ENCODE measurements at places on chromosomes 1 and 21.
A peak's percentile ranks its signal among the peaks of the same experiment; 100 is the strongest.

- H3K4me1 ChIP-seq: no peaks in the 10 kb centered on the region
- H3K4me3 ChIP-seq: no peak overlapping the region
- H3K36me3 ChIP-seq: no peaks in the 10 kb centered on the region
Measured at GRCh38 chr1:10835421-10835820, 39.0 kb upstream of the CASZ1 start.

DNA sequence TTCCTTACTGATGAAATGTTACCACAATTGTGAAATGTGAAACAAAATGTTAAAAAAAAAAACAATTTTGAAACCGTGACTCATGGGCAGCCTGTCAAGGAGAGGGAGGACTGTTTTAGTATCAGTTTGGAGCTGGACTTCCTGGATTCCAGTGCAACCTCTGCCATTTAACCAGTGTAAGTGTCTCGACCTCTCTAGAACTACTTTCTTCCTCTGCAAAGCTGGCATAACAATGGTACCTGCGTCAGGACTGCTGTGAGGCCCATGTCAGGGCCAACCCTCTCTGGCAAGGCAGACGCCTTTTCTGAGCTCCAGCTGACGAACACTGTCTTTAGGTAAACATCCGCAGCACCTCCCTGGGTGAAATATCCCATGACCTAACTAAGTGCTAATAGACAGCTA is 20.9 kb downstream of the URB1 start:
- peaks cover 93% of the 10 kb centered on the region for H3K36me3 ChIP-seq
- H3K4me1 ChIP-seq: no peaks in the 10 kb centered on the region
- no peak overlapping the region for H3K4me3 ChIP-seq
- peak overlapping the region; percentile 45 for H3K27ac ChIP-seq

GRCh38 chr1:2208309-2209239 is 14.0 kb upstream of the FAAP20 start:
- no peaks in the 10 kb centered on the region for H3K36me3 ChIP-seq
- peak overlapping the region; percentile 85 for H3K27ac ChIP-seq
- no peaks in the 10 kb centered on the region for H3K27me3 ChIP-seq
- peaks cover 78% of the 10 kb centered on the region for H3K4me1 ChIP-seq

- H3K4me1 ChIP-seq: peaks cover 3% of the 10 kb centered on the region
- no peak overlapping the region for H3K4me3 ChIP-seq
- no peak for DNase-seq
Measured at GRCh38 chr1:182570611-182570970, 18.5 kb downstream of the RNASEL start.

DNA sequence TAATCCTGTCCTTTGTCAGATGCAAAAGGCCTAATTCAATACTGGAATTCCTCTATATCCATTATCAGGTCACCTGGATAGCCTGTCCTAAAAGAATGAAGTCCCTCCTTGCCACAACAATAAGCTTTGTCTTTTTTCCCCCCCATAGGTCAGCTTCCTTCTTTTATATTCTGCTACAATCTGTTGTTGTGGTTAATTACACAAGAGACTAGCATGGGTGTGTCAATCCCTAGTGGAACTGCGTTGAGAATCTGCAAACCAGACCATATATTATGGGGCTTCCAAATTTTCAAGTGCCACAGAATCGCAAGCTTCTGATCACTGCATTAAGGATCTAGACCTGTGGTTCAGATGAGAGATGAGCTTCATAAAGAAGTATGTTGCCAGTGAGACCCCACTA is 349.6 kb downstream of the SMYD3 start:
- H3K27me3 ChIP-seq: no peaks in the 10 kb centered on the region
- no peak for DNase-seq
- peaks cover 25% of the 10 kb centered on the region for H3K4me1 ChIP-seq

DNA sequence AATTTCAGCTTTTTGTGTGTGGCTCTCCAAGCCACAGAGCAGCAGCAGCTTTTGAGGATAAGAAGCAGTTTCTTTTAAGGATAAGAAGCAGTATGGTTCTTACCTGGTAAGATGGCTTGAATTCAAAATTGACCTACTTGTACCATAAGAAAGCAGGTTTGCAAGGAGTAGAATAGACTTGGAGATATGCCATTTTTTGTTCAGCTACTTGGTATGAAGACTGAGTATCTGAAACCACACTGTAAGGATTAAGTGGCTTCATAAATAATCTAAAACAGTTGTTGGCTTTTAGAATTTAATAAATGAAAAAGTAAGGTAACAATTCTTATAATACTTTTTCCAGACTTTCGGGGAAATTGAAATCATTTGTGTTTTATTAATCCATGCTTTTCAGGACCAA is 74.2 kb downstream of the ATF6 start:
- H3K27ac ChIP-seq: no peak overlapping the region

GRCh38 chr1:18328803-18329202 is 151.9 kb upstream of the KLHDC7A start:
- H3K27me3 ChIP-seq: peaks cover 22% of the 10 kb centered on the region
- no peaks in the 10 kb centered on the region for H3K4me1 ChIP-seq
- H3K27ac ChIP-seq: no peak overlapping the region
- H3K4me3 ChIP-seq: no peak overlapping the region

DNA sequence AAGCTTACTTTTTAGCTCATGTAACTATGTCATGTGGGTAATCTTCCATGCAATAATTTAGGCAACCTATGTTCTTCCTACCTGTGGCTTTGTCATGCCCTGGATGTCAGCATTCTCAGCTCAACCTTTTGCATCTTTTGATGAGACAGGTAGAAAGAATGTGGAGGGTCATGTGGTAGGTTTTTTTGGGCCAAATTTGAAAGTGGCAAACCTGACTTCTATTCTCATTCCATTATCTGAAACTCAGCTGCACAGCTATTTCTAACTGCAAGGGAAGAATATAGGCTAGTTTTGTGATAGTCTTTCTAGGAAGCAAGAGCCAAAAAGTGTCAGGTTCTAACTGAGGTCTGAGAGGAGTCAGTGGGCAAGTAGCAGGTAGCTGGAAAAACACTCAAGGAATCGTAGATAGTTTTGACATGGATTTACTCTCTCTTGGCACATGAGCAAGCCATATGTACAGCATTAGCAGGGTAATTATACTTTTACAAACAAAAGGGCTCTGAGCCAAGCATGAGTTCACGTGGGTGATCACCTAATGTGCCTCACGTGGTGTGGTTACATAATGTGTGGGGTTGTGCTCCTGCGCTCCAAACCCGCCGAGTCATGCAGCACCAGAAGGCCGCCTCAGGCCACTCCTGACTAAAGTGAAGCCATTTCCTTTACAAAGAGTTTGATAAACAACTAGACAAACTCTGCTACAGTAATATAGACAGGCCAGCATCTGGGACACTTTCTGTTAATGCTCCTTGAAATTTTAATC is 1013.8 kb downstream of the PLA2G4A start:
- H3K4me1 ChIP-seq: no peaks in the 10 kb centered on the region
- no peaks in the 10 kb centered on the region for H3K36me3 ChIP-seq
- no peaks in the 10 kb centered on the region for H3K27me3 ChIP-seq
- no peak overlapping the region for H3K27ac ChIP-seq
- peak; percentile 5 for DNase-seq

- peaks cover 3% of the 10 kb centered on the region for H3K4me1 ChIP-seq
- no peak for DNase-seq
- no peaks in the 10 kb centered on the region for H3K27me3 ChIP-seq
- no peak overlapping the region for H3K27ac ChIP-seq
- H3K36me3 ChIP-seq: no peaks in the 10 kb centered on the region
Measured at GRCh38 chr1:89898695-89899470, 78.1 kb downstream of the LRRC8D start.

- H3K36me3 ChIP-seq: no peaks in the 10 kb centered on the region
- no peaks in the 10 kb centered on the region for H3K27me3 ChIP-seq
- H3K4me1 ChIP-seq: no peaks in the 10 kb centered on the region
- H3K4me3 ChIP-seq: no peak overlapping the region
Measured at GRCh38 chr1:69438056-69438795, 129.5 kb upstream of the LRRC7 start.

- H3K4me3 ChIP-seq: no peak overlapping the region
- peaks cover 16% of the 10 kb centered on the region for H3K27me3 ChIP-seq
- H3K27ac ChIP-seq: no peak overlapping the region
- H3K4me1 ChIP-seq: peaks cover 9% of the 10 kb centered on the region
- no peak for DNase-seq
Measured at GRCh38 chr21:45261093-45261492, 26.6 kb downstream of the POFUT2 start.

DNA sequence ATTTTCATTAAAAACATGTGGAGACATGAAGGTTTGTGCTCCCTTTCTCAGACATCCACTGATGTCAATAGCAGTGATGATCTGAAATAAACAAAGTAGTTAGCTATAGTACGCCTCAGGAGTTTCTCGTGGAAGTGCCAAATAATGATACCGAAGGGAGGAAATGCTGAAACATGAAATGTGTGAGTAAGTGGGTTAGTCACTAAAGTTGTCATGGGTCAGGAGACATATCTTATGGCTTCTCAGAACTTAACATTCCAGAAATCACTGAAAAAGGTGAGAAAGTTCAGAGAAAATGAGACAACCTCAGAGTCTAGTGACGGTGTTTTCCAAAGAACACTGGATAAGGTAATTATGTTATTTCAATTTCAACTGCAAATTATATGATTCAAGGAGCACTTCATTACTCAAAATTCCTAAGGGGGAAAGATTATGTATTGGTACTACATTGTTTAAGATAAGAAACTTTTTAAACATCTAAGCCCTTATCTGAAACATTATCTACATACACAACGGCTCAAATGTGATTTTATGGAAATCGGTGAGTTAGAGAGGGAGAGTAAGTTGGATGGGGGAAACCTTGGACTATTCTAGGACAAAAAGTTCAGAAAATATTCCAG is 20.6 kb downstream of the NIBAN1 start:
- no peak for DNase-seq
- H3K27ac ChIP-seq: peak overlapping the region; percentile 77
- no peaks in the 10 kb centered on the region for H3K36me3 ChIP-seq

GRCh38 chr1:119799599-119800177 is 11.6 kb downstream of the REG4 start:
- no peaks in the 10 kb centered on the region for H3K36me3 ChIP-seq
- H3K27ac ChIP-seq: no peak overlapping the region
- DNase-seq: no peak
- H3K4me3 ChIP-seq: no peak overlapping the region

GRCh38 chr1:16198444-16199156 is 13.9 kb downstream of the ARHGEF19 start:
- no peaks in the 10 kb centered on the region for H3K27me3 ChIP-seq
- no peak for DNase-seq
- no peaks in the 10 kb centered on the region for H3K4me1 ChIP-seq
- no peaks in the 10 kb centered on the region for H3K36me3 ChIP-seq
- no peak overlapping the region for H3K4me3 ChIP-seq

GRCh38 chr21:25234857-25235801 is 372.2 kb downstream of the MRPL39 start:
- no peak overlapping the region for H3K4me3 ChIP-seq
- H3K27ac ChIP-seq: no peak overlapping the region
- H3K36me3 ChIP-seq: no peaks in the 10 kb centered on the region
- DNase-seq: no peak

- peaks cover 8% of the 10 kb centered on the region for H3K4me1 ChIP-seq
- H3K27ac ChIP-seq: no peak overlapping the region
- no peaks in the 10 kb centered on the region for H3K27me3 ChIP-seq
- no peaks in the 10 kb centered on the region for H3K36me3 ChIP-seq
- no peak for DNase-seq
Measured at GRCh38 chr1:55059302-55060132, 20.2 kb downstream of the PCSK9 start.

- H3K36me3 ChIP-seq: no peaks in the 10 kb centered on the region
- H3K4me3 ChIP-seq: no peak overlapping the region
- no peak for DNase-seq
- H3K27ac ChIP-seq: no peak overlapping the region
- H3K4me1 ChIP-seq: no peaks in the 10 kb centered on the region
Measured at GRCh38 chr1:157106813-157107189, 7.2 kb upstream of the ETV3L start.

DNA sequence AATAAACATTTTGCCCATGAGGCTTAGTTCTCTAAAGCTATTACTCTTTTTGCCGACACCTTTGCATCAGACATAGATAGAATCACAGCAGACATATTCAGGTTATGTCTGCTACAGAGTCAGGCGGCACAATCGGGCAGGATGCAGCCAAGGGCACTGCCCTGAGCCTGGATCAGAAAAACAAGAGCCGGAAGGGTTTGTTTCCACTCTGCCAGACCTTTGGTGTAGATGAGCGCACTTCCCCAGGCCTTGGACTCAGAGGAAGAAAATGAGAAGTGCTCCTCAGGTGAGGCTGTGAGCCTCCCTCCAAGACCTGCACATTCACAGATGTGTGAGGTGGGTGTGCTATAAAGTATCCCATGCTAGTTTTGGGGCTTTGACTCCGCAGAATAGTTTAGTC is 43.7 kb downstream of the GNG12 start:
- no peak overlapping the region for H3K4me3 ChIP-seq
- no peak for DNase-seq
- H3K27ac ChIP-seq: no peak overlapping the region
- no peaks in the 10 kb centered on the region for H3K36me3 ChIP-seq
- peaks cover 5% of the 10 kb centered on the region for H3K4me1 ChIP-seq
- H3K27me3 ChIP-seq: no peaks in the 10 kb centered on the region

GRCh38 chr1:50430010-50430405 is 6.8 kb upstream of the DMRTA2 start:
- peaks cover 69% of the 10 kb centered on the region for H3K27me3 ChIP-seq
- no peaks in the 10 kb centered on the region for H3K36me3 ChIP-seq
- peaks cover 28% of the 10 kb centered on the region for H3K4me1 ChIP-seq
- no peak overlapping the region for H3K4me3 ChIP-seq
- no peak overlapping the region for H3K27ac ChIP-seq

DNA sequence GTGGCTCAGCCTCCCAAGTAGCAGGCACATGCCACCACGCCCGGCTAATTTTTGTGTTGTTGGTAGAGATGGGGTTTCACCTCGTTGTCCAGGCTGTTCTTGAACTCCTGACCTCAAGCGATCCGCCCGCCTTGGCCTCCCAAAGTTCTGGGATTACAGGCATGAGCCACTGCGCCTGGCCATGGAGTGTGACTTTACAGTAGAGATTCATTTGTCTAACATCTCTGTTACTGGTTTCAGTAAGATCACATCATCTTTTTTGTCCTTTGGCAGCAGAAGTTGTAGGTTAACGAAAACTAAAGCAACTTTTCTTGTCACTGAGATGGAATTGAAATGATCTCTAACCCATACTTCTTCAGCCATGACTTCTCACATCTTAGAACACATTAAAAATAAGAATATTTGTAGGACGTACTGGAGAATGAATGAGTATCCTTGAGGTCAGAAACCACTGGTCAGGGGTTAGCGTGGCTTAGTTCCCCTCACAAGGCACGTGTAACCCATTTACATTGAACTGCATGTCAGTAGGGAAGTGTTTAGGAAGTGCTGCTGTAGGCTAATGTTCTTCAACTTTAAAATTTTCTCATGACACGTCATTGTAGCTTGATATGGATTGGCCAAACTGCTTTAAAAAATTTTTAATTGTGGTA is 75.9 kb downstream of the CAMTA1 start:
- no peaks in the 10 kb centered on the region for H3K27me3 ChIP-seq
- H3K4me1 ChIP-seq: peaks cover 15% of the 10 kb centered on the region

- peaks cover 16% of the 10 kb centered on the region for H3K4me1 ChIP-seq
- H3K36me3 ChIP-seq: no peaks in the 10 kb centered on the region
- DNase-seq: no peak
- no peak overlapping the region for H3K4me3 ChIP-seq
- H3K27me3 ChIP-seq: no peaks in the 10 kb centered on the region
- no peak overlapping the region for H3K27ac ChIP-seq
Measured at GRCh38 chr21:28971171-28971570, 21.5 kb downstream of the LTN1 start.
